Fibroblast of skin of scalp (primary cell): ENCODE measurements at places on chromosomes 5 and 9.

DNA sequence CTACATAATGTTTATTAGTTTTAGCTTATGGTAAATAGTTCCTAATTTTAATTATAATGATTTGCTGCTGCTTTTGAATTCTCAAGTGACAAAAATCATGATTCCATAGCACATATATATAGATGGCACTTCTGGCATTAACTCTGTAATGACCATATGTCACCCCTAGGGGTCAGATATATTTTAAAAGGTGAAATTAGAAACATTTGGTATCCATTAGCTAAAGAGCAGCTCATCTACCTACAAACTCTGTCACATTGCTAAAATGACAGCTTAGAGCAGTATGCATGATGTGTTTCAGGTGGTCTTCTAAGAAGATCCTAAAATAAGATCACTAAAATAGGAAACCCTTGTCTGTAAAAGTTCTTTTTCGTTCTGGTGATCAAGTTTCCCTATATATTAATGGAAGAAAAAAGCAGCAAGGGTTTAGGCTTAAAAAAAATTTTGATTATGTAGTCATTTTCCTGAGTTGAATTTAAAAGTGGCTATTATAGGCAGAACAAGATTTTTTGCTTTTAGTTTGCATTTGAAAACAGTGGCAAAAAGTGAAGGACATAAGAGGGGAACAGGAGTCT, 157.7 kb upstream of the POU5F2 start:
- peak; percentile 18 for DNase-seq

DNA sequence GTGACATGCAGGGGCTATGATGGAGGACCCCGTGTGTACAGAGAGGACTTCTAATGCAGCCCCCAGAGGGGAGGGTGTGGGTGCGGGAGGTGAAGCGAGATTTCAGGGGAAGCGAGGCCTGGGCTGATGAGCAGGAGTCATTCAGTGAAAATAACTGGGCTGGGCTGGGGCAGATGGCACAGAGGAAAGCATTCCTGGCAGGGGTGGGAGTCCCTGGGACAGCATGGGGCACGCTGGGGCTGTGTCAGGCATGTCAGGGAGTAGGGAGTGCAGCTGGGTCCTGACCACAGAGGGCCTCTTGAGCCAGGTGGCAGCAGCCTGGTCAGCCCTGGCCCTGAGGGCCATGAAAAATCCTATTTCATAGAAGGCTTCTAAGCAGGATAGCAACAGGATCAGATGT, 36.6 kb downstream of the COL15A1 start:
- DNase-seq = no peak

GRCh38 chr9:10863476-10863875, 250.7 kb upstream of the PTPRD start:
- no peak for DNase-seq

- peak; percentile 42 for DNase-seq
These were observed 47.5 kb downstream of the CDK5RAP2 start for GRCh38 chr9:120532475-120532874.

DNA sequence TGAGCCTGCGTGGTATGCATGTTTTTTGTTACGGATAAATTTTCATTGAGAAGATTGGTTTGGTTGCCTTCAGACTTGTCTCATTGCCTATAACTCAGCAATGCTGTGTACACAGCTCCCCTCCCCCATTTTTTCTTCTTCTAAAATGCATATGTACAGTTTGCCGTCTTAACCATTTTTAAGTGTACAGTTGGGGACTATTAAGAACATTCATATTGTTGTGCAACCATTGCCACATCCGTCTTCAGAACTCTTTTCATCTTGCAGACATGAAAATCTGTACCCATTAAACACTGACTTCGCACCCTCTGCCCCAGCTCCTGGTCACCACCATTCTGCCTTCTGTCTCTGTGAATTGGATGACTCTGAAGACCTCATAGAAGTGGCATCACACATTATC, 6.2 kb downstream of the EXOC3 start:
- DNase-seq = no peak

GRCh38 chr9:26811106-26811505, 81.5 kb downstream of the CAAP1 start:
- no peak for DNase-seq
